ENCODE measurements at places on chromosomes 1 and 21.
A peak's percentile ranks its signal among the peaks of the same experiment; 100 is the strongest.

DNA sequence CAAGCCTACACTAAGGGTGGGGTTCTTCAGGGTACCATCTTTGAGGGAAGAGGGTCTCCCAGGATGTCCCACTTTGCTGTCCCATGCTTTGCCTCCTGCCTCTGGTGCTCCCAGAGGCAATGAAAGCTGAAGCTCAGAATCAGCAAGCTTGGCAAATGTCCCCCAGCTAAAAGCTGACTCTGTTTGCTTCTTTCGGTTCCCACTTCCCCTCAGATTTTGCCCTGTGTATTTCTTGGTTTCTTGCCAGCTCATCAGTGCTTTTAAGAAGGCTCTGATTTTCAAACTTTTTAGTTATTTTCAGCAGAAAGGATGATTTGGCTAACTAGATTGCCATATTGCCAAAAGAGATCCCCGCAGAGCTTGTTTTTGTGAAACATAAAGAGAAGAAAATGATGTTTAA, 33.1 kb upstream of the COG2 start:
- peak; percentile 94 for DNase-seq

DNA sequence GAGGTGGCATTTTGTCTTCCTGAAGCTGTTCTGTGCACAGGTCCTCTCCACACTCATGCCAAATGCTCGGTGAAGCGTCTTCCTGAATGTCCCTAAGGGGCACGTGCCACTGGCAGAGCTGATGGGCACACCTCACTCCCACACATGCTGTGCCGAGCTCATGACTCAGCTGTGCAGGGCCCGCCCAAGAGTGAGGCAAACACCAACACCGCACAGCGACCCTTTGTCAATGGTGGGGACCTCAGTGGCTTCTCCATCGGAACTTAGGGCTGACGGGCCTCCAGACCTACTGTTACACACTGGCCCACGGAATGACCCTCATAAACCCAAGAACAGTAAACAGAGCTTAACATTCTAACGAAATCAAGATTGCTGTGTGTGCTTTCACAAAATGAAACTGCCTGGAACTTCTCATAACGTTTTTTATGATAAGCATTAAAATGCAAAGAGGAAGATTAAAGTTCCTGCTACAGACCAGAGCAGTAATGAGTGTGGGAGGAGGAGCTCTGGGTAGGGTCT, 89.3 kb downstream of the SIM2 start:
- DNase-seq: no peak

GRCh38 chr1:106458866-106459265, 597.6 kb upstream of the PRMT6 start:
- no peak for DNase-seq

GRCh38 chr1:5632814-5633213, 359.4 kb downstream of the NPHP4 start:
- no peak for DNase-seq

DNA sequence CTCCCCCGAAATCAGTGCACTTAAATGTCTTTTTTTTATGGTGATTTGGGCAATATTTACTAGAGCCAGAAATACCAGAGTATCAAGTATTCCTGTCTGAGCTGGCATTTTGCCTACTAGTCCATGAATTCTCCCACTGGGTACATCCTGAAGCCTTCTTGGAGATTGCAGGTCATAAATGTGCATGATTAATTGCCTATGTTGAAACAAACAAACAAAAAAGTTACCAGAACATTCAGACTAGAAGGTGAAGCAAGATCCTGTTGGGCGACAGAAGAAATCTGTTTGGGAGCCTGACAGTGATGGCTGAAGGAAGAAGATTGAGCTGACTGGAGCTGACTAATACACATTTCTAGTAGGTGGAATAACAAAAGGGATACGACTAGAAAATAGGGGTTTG, 127.4 kb upstream of the NRIP1 start:
- DNase-seq: no peak

Data from RPMI8226 (cell line).